ENCODE measurements at places on chromosomes 16 and 17. TPM values are rescaled to one million over a fixed set of nuclear protein-coding genes. Genes with fewer than 3 reads are reported as not detected.
A peak's percentile ranks its signal among the peaks of the same experiment; 100 is the strongest.

- no peak overlapping the region for H3K4me3 ChIP-seq
- no peak overlapping the region for H3K27ac ChIP-seq
- no peaks in the 10 kb centered on the region for H3K27me3 ChIP-seq
- peaks cover 9% of the 10 kb centered on the region for H3K4me1 ChIP-seq
- no peak for DNase-seq
Observed at GRCh38 chr16:22322021-22322471, 24.8 kb downstream of the POLR3E start.

DNA sequence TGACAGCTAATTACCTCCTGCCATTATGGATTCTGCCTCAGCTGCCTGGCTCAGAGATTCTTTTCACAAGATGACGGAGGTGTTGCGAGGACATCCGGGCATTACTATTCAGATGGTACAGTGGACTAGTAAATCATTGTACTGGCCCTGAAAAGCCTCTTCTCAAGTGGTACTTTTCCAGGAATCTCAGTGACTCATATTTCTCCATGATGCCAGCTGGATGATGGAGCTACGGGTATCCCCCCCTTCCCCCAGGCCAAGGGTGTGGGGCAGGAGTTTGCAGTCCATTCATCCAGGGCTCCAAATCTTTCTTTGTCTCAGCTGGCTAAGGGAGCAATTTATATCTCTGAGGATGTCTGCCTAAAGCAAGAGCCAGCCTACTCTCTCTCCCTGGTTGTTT, 107.7 kb upstream of the GPR139 start:
- no peak overlapping the region for H3K4me3 ChIP-seq
- H3K27me3 ChIP-seq: no peaks in the 10 kb centered on the region
- DNase-seq: no peak
- no peak overlapping the region for H3K27ac ChIP-seq
- no peaks in the 10 kb centered on the region for H3K36me3 ChIP-seq

- H3K4me1 ChIP-seq: peaks cover 80% of the 10 kb centered on the region
- H3K4me3 ChIP-seq: peak overlapping the region; percentile 76
- peak overlapping the region; percentile 84 for H3K27ac ChIP-seq
Observed at GRCh38 chr17:78414178-78415162, 36.0 kb downstream of the PGS1 start.

GRCh38 chr17:15490634-15491261, 23.3 kb upstream of the CDRT4 start:
- H3K36me3 ChIP-seq: peaks cover 1% of the 10 kb centered on the region
- no peak overlapping the region for H3K27ac ChIP-seq
- H3K27me3 ChIP-seq: no peaks in the 10 kb centered on the region
- peaks cover 3% of the 10 kb centered on the region for H3K4me1 ChIP-seq

DNA sequence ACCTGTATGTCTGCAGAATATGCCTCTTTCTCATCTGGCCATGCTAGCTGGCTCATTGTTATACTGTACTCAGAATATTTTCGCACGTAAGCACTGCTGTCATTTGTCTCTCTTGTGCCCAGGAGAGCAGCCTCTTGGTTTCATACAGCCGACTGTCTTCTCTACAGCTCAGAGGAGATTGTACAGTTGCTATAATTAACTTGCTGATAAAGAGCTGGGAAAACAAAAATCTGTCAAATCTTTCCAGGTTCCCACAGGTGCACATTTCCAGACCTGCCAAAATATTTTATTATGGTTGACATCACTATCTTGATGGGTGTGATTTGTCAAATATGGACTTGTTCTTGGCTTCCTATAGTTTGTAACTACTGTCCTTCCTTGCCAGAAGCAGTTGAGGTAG, 122.7 kb downstream of the FTO start:
- no peak for DNase-seq
- no peak overlapping the region for H3K27ac ChIP-seq
- H3K36me3 ChIP-seq: peaks cover 15% of the 10 kb centered on the region
- H3K4me3 ChIP-seq: no peak overlapping the region

DNA sequence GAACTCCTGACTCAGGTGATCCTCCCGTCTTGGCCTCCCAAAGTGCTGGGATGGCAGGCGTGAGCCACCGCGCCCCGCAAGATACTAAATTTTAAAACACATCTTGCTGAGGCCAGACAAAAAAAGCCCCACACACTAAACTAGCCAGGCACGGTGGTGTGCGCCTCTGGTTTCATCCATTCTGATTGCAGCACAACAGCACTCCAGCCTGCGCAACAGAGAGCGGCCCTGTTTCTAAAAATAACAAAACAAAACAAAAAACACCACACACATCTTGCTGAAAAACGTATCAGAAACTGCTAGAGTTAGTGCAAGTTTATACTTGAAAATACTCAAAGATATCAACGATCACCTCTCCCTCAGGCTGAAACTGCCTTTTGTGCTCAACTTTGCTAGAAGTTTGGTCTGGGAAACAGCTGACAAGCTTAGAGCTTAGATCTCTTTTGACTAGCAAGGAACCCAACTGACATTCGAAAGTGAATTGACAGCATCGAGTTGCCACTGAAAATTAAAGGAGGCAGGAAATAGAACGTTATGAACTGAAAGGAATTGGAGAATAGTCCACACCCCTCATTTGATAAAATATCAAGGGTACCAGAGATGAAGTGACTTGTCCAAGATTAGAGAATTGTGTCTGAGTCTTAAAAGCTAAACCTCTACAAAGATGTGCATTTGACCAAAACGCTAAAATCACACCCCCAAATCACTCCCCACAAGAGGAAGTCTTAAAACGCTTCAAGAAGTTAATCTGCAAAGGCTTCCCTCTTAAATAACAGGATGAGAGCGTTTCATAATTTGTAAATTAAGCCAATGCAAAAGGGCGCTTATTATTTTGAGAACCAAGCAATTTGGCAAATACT, 908 bp downstream of the COG4 start:
- H3K4me1 ChIP-seq: peaks cover 42% of the 10 kb centered on the region
- H3K36me3 ChIP-seq: peaks cover 41% of the 10 kb centered on the region
- peak; percentile 27 for DNase-seq
- H3K27ac ChIP-seq: peak overlapping the region; percentile 98
- H3K27me3 ChIP-seq: no peaks in the 10 kb centered on the region

DNA sequence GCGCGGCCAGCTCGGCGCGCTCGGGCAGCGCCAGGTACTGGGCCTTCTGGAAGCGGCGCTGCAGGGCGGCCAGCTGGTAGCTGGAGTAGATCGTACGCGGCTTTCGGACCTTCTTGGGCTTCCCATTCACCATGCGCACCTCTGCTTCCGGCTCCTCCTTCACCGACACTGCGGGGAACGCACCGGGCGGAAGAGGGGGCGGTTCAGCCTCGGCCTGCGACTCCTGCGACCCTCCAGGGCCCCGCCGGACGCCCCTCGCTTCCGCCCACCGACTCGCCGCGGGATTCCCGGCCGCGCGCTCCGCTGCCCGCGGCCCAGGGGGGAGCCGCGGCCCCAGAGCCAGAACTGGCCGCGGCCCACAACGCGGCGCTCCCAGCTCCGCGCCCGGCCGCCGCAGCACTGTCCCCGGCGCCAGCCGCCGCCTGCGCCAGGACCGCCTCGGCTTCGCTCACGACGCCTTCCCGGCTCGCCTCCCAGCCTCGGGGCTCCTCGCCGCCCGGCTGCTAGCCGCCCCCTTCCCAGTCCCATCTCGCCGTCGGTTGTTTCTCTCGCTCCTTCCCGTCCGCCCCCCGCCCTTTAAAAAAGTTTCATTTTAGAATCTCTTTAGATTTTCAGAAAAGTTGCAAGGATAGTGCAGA, 1.5 kb downstream of the DLX3 start:
- no peak overlapping the region for H3K27ac ChIP-seq
- peaks cover 71% of the 10 kb centered on the region for H3K27me3 ChIP-seq
- H3K36me3 ChIP-seq: no peaks in the 10 kb centered on the region

DNA sequence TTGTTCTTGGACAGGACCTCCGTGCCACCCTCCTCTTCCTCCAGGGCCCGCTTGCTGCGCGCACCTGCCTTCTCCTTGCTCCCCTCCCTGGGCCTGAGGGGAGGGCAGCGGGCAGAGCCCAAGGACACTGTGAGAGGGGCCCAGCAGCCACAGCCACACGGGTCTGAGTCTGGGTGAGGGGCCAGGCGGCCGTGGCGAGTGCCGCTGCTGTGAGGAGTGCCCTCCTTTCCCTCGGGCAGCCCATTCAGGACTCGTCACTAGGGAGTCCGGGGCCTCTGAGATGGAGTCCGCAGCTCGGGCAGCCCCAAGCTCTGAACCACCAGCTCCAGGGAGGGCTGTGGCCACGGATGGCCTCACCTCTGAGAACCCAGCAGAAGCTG, 5.6 kb downstream of the DUS1L start:
- H3K4me1 ChIP-seq: peaks cover 5% of the 10 kb centered on the region
- no peak overlapping the region for H3K27ac ChIP-seq
- no peak for DNase-seq
- H3K36me3 ChIP-seq: peaks cover 8% of the 10 kb centered on the region
- no peak overlapping the region for H3K4me3 ChIP-seq
- H3K27me3 ChIP-seq: no peaks in the 10 kb centered on the region

DNA sequence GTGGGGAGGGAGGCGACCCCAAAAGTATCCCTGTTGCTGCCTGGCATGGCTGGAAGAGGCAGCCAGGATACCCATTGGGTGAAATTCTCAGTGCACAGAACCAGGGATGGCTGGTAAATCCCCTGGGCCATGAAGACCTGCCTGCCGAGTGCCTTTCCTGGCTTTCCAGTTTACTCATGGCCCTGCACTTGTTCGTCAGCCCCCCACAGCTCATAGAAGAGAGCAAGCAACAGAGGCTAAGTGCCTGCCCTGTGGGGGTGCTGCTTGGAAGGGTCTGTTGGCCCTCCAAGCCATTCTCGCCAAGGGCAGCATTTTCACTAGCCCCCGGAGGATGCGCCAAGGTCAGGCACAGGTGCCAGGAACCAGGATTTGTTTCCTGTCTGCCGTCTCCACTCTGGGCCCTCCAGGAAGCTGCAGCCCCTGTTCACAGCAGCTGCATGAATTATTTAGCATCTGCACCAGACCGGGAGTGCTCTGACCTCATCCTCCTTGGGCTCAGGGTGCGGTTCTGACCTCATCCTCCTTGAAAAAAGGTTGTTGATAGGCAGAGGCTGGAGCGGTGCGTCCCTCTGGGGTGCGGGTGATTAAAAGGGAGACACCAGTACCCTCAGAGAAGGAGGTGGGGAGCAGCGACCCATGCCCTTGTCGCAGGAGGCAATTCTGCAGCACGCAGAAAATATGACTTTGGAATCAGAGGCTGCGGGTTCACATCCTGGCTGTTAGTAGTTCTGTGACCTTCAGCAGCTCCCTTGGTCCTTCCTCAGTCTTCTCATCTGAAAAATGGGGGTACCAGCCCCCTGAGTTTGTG, 14.2 kb upstream of the CD300A start:
- no peaks in the 10 kb centered on the region for H3K36me3 ChIP-seq
- no peak overlapping the region for H3K4me3 ChIP-seq
- H3K27ac ChIP-seq: no peak overlapping the region
- peaks cover 11% of the 10 kb centered on the region for H3K4me1 ChIP-seq
- no peak for DNase-seq

GRCh38 chr17:57735230-57735629, 9.9 kb downstream of the CCDC182 start:
- H3K27ac ChIP-seq: no peak overlapping the region
- no peak overlapping the region for H3K4me3 ChIP-seq
- H3K4me1 ChIP-seq: no peaks in the 10 kb centered on the region
- H3K27me3 ChIP-seq: peaks cover 2% of the 10 kb centered on the region

- no peaks in the 10 kb centered on the region for H3K27me3 ChIP-seq
- no peak for DNase-seq
- no peaks in the 10 kb centered on the region for H3K36me3 ChIP-seq
- no peak overlapping the region for H3K4me3 ChIP-seq
- H3K4me1 ChIP-seq: peaks cover 12% of the 10 kb centered on the region
- H3K27ac ChIP-seq: no peak overlapping the region
Observed at GRCh38 chr16:72470541-72470940, 298.6 kb upstream of the PMFBP1 start.

- H3K27me3 ChIP-seq: no peaks in the 10 kb centered on the region
- peak overlapping the region; percentile 24 for H3K27ac ChIP-seq
- DNase-seq: no peak
- peaks cover 2% of the 10 kb centered on the region for H3K36me3 ChIP-seq
Observed at GRCh38 chr17:59851439-59852375, 41.0 kb downstream of the TUBD1 start.

- no peak overlapping the region for H3K27ac ChIP-seq
- H3K4me3 ChIP-seq: no peak overlapping the region
- no peaks in the 10 kb centered on the region for H3K4me1 ChIP-seq
- peaks cover 5% of the 10 kb centered on the region for H3K27me3 ChIP-seq
- DNase-seq: no peak
Observed at GRCh38 chr16:24635900-24636610, 93.4 kb upstream of the TNRC6A start.

GRCh38 chr17:63095459-63095858, 129.4 kb downstream of the TANC2 start:
- DNase-seq: no peak
- no peak overlapping the region for H3K27ac ChIP-seq
- H3K4me3 ChIP-seq: no peak overlapping the region
- H3K4me1 ChIP-seq: no peaks in the 10 kb centered on the region

GRCh38 chr16:86496262-86496928, 13.9 kb upstream of the FOXF1 start:
- H3K27ac ChIP-seq: no peak overlapping the region
- H3K4me3 ChIP-seq: no peak overlapping the region
- no peak for DNase-seq
- H3K4me1 ChIP-seq: no peaks in the 10 kb centered on the region
- H3K27me3 ChIP-seq: peaks cover 69% of the 10 kb centered on the region
- no peaks in the 10 kb centered on the region for H3K36me3 ChIP-seq

GRCh38 chr16:47037746-47038458, 64.4 kb upstream of the DNAJA2 start:
- H3K27me3 ChIP-seq: peaks cover 4% of the 10 kb centered on the region
- peaks cover 6% of the 10 kb centered on the region for H3K4me1 ChIP-seq
- H3K4me3 ChIP-seq: peak overlapping the region; percentile 71
- H3K27ac ChIP-seq: no peak overlapping the region
- peak; percentile 92 for DNase-seq
- no peaks in the 10 kb centered on the region for H3K36me3 ChIP-seq

DNA sequence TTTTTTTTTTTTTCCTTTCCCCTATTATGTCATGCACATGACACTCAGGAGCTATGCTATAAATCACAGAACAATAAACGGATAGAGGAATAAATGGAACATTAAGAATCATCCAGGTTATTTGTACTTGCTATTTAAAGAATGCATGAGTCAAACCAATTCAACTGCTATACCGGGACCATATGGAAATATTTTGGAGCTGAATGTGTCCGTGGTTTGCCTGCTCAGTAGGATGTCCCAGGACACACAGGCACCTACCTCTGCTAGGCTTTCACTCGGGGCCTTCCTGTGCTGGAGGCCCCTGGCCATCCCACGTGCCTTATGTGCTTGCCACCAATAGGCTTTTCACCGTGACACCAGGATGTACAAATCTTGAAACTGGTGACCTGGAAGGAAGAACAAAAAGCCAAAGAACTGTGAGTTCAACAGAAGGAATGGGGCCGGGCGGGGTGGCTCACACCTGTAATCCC, 15.3 kb upstream of the SEC14L1 start:
- H3K4me3 ChIP-seq: no peak overlapping the region
- peaks cover 36% of the 10 kb centered on the region for H3K4me1 ChIP-seq
- no peaks in the 10 kb centered on the region for H3K36me3 ChIP-seq
- no peak for DNase-seq
- H3K27ac ChIP-seq: no peak overlapping the region
- no peaks in the 10 kb centered on the region for H3K27me3 ChIP-seq

- DNase-seq: no peak
- H3K27ac ChIP-seq: no peak overlapping the region
- peaks cover 27% of the 10 kb centered on the region for H3K4me1 ChIP-seq
- H3K36me3 ChIP-seq: peaks cover 26% of the 10 kb centered on the region
- no peak overlapping the region for H3K4me3 ChIP-seq
- no peaks in the 10 kb centered on the region for H3K27me3 ChIP-seq
Observed at GRCh38 chr17:66583112-66583748, 251.7 kb upstream of the CACNG5 start.

The SLC5A11 gene
- total RNA-seq: not detected

The P2RX5 gene
- 43.2 TPM for total RNA-seq

The OR1F1 gene
- not detected for total RNA-seq

The KRTAP4-4 gene
- not detected for total RNA-seq

The IRX6 gene
- total RNA-seq: not detected

The OTOA gene
- not detected for total RNA-seq

The LITAFD gene
- not detected for total RNA-seq

The LHX1 gene
- 0.17 TPM for total RNA-seq
